Activated CD4-positive, alpha-beta T cell treated with anti-CD3 and anti-CD28 coated beads, Interleukin-2, Interleukin-4, amounts not matched to agents 100 ng/mL and 50 ng/mL, durations not matched to agents 16 hours and 8 hours (primary cell): ENCODE measurements at places on chromosomes 1 and 21.

DNA sequence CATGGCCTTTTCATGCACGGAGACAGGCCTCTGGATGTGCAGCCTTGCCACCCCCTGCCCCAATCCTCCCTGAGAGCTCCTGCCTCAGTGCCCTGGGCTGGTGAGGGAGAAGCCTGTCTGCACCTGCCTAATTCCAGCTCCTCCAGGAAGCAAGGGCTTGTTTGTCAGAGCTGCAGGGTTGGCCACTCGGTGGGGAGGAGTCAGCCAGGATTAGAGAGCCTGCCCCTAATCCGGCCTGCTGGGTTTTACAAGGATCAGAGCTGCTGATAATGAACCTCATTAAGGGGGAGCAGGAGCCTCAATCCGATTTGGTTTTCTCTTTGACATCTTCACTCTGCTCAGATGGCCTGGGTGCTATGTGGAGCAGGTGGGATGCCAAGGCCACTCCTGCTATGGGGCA lies 31.9 kb upstream of the LHX4 start:
- DNase-seq = no peak

GRCh38 chr21:29436143-29436542 lies 137.4 kb downstream of the BACH1 start:
- DNase-seq = no peak

GRCh38 chr1:112517231-112517630 lies 8.5 kb downstream of the WNT2B start:
- no peak for DNase-seq

DNA sequence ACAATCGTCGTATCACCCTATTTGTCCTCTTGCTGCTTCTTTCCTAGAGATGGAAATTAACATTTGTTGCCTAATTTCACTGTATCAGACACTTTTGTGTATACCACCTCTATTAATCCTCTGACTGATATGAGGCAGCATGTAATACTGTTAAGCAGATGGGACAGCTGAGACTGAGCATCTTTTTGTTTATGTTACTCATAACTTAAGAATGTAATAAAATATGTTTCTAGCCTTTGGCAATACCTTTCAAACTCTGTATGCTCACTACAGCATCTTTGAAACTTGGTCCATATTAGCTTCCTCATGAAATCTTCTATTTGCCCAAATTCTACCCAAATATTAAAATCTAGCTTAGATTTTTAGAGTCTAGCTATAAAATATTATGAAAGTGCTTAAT lies 2.3 kb downstream of the OR14K1 start:
- DNase-seq = no peak

DNA sequence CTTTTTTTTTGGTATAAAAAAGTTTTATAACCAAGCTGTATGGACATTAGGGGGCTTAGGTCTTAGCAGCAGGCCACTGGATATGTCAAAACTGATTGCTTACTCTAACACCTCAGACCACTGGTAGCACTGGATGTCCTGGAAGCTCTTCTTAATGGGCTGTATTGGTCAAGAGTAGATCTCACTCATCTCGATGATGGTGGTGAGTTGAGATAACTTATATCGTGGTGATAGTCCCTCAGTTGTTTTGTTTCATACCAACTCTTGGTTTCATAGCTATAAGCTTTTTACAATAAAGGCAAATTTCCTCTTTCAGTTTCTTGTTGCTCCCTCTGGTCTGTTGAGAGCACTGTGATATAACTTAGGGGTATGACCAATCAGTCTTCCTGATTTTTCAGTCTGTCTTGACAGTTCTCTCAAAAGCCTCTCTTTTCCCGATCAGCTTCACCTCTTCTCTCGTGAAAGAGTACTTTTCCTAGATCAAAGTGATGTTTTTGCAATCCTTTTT lies 9.7 kb upstream of the AGO1 start:
- DNase-seq = no peak

DNA sequence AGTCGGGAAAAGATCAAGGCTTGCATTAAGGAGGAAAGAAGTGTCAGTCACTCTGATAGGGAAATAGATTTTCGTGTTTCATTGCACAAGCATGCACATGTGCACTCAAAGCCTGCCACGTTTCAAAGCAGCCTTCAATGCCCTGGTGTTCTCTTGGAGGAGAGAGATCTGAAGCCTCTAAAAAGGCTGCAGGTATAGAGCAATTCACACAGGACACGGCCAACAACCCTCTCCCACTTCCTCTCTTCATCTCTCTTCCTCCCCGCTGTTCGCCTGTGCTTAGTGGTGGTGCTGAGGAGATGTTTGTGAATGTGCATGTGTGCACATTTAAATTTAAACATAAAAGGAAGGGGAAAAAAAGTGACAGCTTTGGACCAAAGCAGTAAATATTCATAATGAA lies 117.7 kb downstream of the NUF2 start:
- no peak for DNase-seq

GRCh38 chr1:9362488-9362887 lies 69.8 kb downstream of the SPSB1 start:
- no peak for DNase-seq
